ENCODE measurements at places on chromosomes 16 and 17.

DNA sequence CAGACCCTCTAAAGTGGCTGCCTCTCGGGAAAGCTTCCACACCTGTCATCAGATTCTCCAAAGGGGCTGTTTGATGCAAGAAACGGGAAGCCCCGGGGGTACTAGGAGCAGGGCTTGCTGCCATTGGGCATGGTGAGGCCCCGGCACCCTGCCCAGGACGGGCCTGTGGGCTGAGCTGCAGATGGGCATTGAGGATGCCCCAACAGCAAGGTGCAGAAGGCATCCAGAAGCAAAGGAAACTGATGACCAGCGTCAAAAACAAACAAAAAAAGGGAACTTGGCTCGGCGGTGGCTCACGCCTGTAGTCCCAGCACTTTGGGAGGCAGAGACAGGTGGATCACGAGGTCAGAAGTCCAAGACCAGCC is 1.5 kb upstream of the LIMD2 start:
- H3K27me3 ChIP-seq, result no peaks in the 10 kb centered on the region
- H3K4me3 ChIP-seq, result peak overlapping the region; percentile 80
- peaks cover 53% of the 10 kb centered on the region for H3K36me3 ChIP-seq
- peaks cover 71% of the 10 kb centered on the region for H3K4me1 ChIP-seq
- DNase-seq, result no peak
- peak overlapping the region; percentile 95 for H3K27ac ChIP-seq

DNA sequence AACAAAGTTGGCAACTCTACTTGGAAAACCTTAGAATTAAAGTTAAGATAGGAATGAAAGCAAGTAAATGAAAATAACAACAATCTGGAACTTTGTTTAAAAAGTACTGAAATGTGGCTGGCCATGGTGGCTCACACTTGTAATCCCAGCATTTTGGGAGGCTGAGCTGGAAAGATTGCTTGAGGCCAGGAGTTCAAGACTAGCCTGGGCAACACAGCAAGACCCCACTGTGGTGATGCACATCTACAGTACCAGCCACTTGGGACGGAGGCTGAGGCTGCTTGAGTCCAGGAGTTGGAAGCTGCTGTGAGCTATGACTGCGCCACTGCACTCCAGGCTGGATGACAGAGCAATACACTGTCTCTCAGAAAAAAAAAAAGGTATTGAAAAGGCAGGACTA is 51.7 kb downstream of the SYNRG start:
- DNase-seq, result no peak
- peaks cover 6% of the 10 kb centered on the region for H3K4me1 ChIP-seq
- H3K27ac ChIP-seq, result no peak overlapping the region
- no peak overlapping the region for H3K4me3 ChIP-seq

- H3K27ac ChIP-seq, result no peak overlapping the region
- H3K4me3 ChIP-seq, result no peak overlapping the region
- DNase-seq, result no peak
- no peaks in the 10 kb centered on the region for H3K4me1 ChIP-seq
Observed at GRCh38 chr16:72367851-72368250, 195.9 kb upstream of the PMFBP1 start.

DNA sequence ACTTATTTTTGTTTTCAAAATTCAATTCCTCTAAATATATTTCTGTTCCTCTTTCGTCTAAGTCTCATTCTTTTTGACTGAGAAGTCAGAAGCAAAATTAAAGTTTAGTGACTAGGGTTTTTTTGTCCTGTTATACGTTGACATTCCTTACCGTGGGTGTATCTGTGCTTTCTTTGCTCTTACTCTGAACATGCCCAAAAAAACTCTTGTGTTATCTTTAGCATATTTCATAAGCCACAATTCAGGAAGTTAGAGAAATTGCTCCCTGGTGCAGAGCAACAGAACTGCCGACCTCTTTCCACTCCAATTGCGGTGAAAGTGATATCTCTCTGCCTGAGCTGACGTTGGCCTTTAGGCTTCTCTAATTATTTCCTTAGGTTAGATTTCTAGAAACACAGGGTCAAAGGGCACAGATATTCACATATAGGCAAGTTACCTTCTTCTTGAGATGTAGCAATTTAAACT is 65.7 kb downstream of the CENPV start:
- H3K27me3 ChIP-seq, result no peaks in the 10 kb centered on the region
- DNase-seq, result no peak
- H3K36me3 ChIP-seq, result peaks cover 9% of the 10 kb centered on the region
- peak overlapping the region; percentile 82 for H3K4me3 ChIP-seq
- H3K4me1 ChIP-seq, result peaks cover 65% of the 10 kb centered on the region
